Activated naive CD8-positive, alpha-beta T cell treated with anti-CD3 and anti-CD28 coated beads for 36 hours (primary cell): ENCODE measurements at places on chromosomes 6 and 20. TPM values are rescaled to one million over a fixed set of nuclear protein-coding genes. Genes with fewer than 3 reads are reported as not detected.

Gene PRDM13
- not detected for total RNA-seq

Gene COL12A1
- not detected for total RNA-seq

Gene PKIB
- total RNA-seq = 0.62 TPM

Gene CEP85L
- total RNA-seq = 34.7 TPM

Gene LGSN
- total RNA-seq = not detected

Gene SESN1
- total RNA-seq = 8.9 TPM

Gene TDRD6
- not detected for total RNA-seq

Gene QRSL1
- 22.2 TPM for total RNA-seq

Gene ENPP4
- total RNA-seq = 8.6 TPM

Gene UNC5CL
- 1.3 TPM for total RNA-seq

Gene NRN1
- total RNA-seq = 10.6 TPM

Gene WFDC8
- not detected for total RNA-seq

Gene GHRH
- not detected for total RNA-seq

Gene PGC
- total RNA-seq = not detected

Gene UBD
- 2.6 TPM for total RNA-seq

Gene SCRT2
- not detected for total RNA-seq

Gene OR2J3
- not detected for total RNA-seq

Gene IL17A
- total RNA-seq = not detected

Gene GNAS-AS1
- 1.0 TPM for total RNA-seq

Gene LHFPL5
- total RNA-seq = not detected

Gene TBC1D22B
- total RNA-seq = 13.9 TPM

Gene LIN28B
- total RNA-seq = not detected

Gene DEFB124
- total RNA-seq = not detected

Gene FOXQ1
- not detected for total RNA-seq

Gene BPIFB1
- not detected for total RNA-seq

Gene TFAP2D
- total RNA-seq = not detected

Gene SLC25A27
- 1.5 TPM for total RNA-seq

Gene VPS52
- total RNA-seq = 43.4 TPM

Gene C20orf144
- total RNA-seq = 0.10 TPM

Gene ID1
- total RNA-seq = 0.36 TPM

Gene RIMS1
- not detected for total RNA-seq

Gene MAS1
- total RNA-seq = not detected

Gene CD24
- 0.27 TPM for total RNA-seq

Gene BRD2
- total RNA-seq = 298 TPM

Gene DEFB126
- not detected for total RNA-seq

Gene SCGN
- not detected for total RNA-seq

Gene UST
- 0.82 TPM for total RNA-seq

Gene TRPC4AP
- total RNA-seq = 43.1 TPM

Gene ABHD16B
- total RNA-seq = not detected

Gene BPIFA1
- total RNA-seq = not detected

Gene RAMACL
- 0.21 TPM for total RNA-seq

Gene ANKRD66
- total RNA-seq = not detected

Gene TNXB
- 0.43 TPM for total RNA-seq

Gene ERVFRD-1
- total RNA-seq = not detected

Gene NMBR
- total RNA-seq = not detected

Gene BTNL2
- total RNA-seq = not detected

Gene CCN6
- 0.30 TPM for total RNA-seq

Gene PPARD
- 17.0 TPM for total RNA-seq

Gene PRL
- not detected for total RNA-seq

Gene PDRG1
- total RNA-seq = 22.0 TPM

Gene ULBP1
- 2.9 TPM for total RNA-seq

Gene MTG2
- 39.9 TPM for total RNA-seq

Gene EIF6
- total RNA-seq = 172 TPM
